ENCODE measurements at places on chromosomes 13 and 19.

DNA sequence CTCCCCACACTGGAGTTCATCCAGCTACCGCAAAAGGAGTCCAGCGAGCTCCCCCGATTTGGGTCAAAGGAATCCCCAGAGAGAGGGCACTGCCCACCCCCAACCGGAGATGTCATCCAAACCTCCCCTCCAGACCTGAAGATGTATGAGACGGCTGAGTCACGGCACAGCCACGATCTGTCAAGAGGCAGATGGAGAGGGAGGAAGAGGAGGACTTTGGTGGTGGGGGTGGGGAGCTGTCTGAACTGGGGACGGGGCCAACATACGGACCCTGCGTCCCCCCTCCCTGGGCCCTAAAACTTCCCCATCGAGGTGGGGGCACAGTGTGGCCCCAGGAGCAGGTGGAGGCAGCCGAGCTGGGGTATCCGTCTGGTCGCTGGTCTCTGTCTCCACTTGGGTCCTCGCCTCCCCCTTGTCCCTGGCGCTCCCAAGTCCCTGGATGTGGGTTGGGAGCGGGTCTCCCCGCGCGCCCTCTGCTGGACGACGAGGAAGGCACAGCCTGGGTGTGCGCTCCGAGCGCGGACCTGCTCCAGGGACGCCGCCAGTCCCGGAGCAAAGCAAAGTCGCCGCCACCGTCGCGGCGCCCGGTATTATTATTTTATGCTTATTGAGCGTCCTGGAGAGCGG, 3.8 kb downstream of the PDE4A start:
- DNase-seq: no peak

DNA sequence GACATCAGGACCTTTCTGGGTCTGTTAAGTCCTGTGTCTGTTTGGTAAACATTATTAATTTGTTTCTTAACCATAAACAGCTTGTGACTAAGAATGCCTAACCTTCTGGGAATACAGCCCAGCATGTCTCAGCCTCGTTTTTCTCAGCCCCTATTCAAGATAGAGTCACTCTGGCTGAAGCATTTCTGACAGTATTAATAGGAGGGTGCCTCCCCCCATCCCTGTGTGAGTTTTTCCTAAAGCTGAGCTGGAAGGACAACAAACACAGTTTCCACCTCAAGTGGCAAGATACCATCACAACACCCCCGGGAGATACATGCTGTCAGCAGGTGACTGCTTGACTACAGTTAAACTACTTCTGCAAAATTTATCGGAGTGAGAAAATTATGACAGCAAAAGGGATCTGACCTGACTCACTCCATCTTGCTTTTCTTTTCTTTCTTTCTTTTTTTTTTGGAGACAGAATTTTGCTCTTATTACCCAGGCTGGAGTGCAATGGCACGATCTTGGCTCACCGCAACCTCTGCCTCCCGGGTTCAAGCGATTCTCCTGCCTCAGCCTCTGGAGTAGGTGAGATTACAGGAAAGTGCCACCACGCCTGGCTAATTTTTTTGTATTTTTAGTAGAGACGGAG, 59.3 kb upstream of the ABCC4 start:
- no peak for DNase-seq

- DNase-seq: no peak
These were observed 13.2 kb downstream of the GADD45B start for GRCh38 chr19:2488942-2489731.

- DNase-seq: no peak
These were observed 7.8 kb downstream of the NCLN start for GRCh38 chr19:3193256-3194105.

GRCh38 chr13:43304945-43305344, 281.6 kb downstream of the DNAJC15 start:
- no peak for DNase-seq

DNA sequence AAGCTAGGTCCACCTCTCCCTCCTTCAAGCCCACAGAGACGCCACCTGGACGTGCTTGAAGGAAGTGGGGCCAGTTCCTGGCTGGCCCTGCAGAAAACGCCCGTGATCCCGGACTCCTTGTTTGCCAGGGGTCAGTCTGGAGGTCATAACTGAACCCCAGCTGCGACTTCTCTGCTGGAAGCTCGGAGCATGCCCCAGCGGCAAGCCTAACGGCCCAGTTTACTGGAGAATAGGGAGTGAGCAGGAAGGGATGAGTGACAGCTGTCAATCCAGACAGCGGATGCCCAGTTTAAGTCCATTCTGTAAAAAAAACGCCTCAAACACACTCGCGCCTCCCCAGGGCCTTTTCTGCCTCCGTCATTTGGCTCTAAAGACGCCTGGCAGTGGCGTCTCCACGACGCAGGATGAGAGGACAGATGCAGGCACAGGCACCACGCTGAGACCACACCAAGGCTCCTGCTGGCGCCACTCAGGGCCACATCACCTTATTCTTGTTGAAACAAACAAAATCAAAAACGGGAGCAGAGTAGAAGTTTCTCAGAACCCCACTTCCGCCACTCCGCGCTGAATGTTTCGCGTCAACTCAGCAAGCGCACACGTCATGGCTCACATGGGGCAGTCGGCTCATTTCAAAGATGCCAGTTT, 57.6 kb downstream of the RASA3 start:
- DNase-seq: no peak

DNA sequence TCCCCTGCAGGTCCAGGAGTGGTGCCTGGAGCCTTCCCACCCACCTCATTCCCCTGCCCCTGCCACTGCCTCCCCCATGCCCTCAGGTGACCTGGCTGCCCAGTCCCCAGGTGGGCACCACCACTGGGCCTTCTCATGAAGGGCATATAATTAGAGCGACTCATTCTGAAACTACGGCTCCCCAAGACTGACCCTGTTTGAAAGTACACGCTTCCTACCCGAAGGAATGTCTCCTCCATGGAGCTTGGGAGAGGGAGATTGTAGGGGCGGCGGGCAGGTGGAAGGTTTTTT, 52.6 kb downstream of the GPR12 start:
- DNase-seq: no peak

DNA sequence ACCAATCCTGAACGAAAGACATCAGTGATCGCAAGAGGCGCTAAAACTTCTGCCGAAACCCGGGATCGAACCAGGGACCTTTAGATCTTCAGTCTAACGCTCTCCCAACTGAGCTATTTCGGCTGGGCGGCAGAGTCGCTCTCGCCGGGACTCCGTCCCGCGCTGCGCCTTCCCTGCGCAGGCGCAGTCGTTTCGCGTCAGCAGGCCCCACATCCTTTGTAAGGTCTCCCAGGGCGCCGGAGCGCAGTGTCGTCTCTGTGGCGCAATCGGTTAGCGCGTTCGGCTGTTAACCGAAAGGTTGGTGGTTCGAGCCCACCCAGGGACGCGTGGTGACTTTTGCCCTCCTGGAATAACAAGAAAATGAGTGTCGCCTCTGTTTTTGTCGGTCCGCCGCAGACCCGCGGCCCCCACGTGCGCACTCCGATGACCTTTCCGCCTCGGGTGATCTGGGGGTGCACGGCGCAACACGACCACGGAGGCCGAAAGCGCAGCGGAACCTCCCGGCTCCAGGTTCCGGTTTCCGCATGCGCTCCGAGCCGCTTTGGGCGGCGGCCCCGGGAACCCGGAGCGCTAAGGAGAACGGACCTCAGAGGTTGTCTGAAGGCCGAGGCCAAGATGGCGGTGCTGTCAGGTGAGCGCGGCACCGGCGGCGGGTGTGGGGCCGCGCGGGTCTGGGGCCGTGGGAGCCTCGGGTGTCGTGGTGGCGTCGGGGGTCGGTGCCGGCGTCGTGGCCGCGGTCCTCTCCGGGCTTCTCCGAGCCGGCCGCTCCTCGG, at the start of gene NDUFS7:
TSS of gene NDUFS7 (plus strand) at position 596 of the 773 bp plus-strand sequence. CDS start at position 616, 20 bp downstream.
- DNase-seq: peak; percentile 81

- no peak for DNase-seq
These were observed 109.5 kb downstream of the DNAJC15 start for GRCh38 chr13:43132911-43133310.

DNA sequence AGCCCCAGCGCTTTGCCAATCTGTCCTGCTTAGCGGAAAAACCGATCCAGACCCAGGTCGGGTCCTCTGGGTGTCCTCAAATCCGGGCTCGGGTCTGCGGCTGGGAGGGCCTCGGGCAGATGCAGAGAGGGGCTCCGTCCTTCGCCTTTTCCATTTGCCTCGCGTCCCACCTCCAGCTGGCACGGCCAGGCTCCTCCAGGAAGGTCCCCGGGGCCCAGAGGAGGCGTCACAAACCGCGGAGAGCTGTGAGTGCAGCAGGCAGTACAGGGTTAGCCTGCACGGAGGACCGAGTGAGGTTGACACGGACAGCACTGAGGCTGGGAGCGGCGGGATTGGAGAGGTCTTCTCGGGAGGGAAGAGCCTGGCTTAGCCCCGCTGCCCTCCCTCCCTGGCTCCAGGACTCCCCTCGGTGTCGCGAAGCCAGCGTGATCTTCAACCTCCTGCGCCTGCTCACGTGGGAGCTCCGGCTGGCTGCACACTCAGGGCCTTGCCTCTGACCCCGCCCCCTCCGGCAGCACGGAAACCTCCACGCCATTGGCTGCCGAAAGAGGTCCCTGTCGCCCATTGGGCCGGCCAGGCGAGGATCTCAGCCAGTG, 2.8 kb upstream of the IFNL2 start:
- no peak for DNase-seq

- no peak for DNase-seq
These were observed 4.8 kb downstream of the FCHO1 start for GRCh38 chr19:17755977-17756670.

GRCh38 chr13:35157143-35157755, 215.2 kb downstream of the NBEA start:
- DNase-seq: no peak

- DNase-seq: no peak
These were observed 53.9 kb downstream of the VAV1 start for GRCh38 chr19:6826281-6826920.

DNA sequence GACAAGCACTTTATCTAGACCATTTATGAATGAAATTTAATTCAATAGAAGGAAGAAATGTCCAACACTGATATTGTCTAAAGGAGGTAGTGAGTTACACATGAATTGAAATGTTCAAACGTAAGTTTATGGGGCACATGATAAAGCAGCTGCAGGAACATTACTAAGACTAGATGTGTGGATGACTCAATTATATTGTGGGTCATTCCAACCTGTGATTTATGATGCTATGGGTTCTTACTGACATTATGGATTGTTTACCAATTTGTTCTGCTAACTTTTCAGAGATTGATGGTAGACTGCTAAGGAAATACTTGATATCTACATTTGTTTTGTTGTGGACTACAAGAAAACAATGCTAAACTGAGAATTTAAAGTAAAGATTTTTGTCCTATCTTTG, 56.1 kb upstream of the ATXN8OS start:
- DNase-seq: no peak

DNA sequence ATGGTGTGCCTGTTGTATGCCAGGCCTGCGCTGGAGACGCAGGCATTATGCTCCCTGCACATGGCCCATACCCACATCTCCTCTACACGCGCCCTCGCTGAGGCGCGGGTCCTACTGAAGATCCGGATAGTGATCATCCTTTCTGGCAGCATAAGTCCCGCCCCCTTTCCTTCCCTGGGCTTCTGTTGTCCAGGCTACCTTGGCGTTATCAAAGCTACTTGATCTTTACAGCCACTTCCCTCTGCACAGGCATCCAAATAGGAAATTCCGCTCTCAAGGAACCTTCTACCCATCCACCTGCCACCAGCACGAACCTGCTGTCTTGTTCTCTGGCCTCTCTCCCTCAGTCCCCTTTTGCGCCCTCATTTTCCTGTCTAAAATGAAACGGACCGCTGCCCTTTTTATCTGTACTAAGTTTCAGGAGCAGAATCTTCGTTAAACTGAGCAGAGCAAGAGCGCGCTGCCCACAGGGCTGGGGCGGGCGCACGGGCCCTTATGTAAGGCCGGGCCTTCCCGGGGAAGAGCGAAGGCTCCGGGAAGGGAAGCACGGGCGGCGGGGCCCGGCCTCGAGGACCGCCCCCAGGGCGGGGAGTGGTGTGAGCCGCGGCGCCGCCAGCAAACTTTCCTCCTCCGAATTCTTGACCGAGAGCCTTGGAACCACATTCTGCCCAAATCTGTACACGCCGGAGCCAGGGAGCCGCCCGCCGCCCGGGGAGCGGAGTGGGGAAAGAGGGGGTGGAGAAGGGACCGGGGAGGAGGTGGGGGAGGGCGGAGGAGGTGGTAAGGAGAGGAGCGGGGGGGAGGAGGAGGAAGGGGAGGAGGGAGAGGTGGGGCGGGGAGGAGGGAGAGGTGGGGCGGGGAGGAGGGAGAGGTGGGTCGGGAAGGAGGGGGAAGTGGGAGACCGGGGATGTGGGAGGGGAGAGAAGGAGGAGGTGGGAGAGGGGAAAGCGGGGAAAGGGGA, 920 bp upstream of the UBE2L5 start:
- no peak for DNase-seq

DNA sequence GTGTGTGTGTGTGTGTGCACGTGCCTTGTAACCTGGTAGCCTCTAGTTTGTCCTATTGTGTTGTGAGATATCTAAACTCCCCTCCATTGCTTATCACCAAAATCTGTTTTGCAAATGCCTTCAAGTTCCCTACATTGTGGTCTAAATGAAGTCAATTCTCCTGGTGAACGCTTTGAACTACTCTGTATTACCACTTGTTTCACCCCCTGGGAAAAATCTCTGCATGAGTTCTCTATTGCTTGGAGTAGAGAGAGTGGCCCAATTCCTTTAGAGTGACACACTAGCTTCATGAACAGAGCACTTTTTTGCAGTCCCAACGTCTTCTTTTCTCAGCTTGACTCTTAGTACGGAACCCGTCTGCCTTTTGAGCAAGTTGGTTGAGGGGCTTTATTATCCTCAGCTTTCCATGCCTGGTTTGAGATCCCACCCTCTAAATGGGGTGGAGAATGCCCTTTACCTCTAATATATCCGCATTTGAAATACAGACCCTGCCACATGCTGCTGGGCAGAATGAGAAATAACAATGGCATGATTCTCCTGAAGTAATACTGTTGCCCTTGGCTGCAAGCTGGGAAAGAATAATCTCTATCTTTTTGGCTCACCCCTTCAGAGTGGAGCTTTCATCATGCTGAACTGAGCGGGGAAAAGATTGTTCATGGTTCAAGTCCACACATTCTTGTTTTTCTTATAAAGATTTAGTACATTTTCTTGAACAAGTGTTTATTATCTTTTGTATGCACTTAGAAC, 2545.3 kb downstream of the PCDH9 start:
- DNase-seq: no peak

DNA sequence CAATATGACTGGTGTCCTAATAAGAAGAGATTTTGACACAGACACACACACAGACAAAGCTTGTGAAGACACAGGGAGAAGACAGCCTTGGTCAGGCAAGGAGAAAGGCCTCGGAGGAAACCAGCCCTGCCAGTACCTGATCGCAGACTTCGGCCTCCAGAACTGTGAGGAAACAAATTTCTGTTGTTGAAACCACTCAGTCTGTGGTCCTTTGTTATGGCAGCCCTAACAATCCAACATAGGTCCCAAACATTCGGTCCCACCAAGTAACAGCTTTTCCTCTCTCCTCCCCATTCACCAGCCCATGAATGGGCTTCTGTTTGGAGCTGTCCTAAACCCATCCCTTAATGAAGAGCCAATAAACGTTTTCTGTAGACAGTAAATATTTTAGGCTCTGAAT, 36.4 kb upstream of the UBAC2 start:
- DNase-seq: no peak

- DNase-seq: peak; percentile 9
These were observed 6.3 kb downstream of the ARGLU1 start for GRCh38 chr13:106561551-106562170.

GRCh38 chr13:113297370-113298042, 467 bp downstream of the LAMP1 start:
- peak; percentile 26 for DNase-seq

Measured in stimulated activated CD8-positive, alpha-beta memory T cell treated with anti-CD3 and anti-CD28 coated beads, Interleukin-15, amount 100 ng/mL, for 4 hours (primary cell).